Right ventricle myocardium inferior (tissue), 1 donor: ENCODE measurements at places on chromosomes 1 and 21. TPM values are rescaled to one million over a fixed set of nuclear protein-coding genes. Genes with fewer than 3 reads are reported as not detected.

DNA sequence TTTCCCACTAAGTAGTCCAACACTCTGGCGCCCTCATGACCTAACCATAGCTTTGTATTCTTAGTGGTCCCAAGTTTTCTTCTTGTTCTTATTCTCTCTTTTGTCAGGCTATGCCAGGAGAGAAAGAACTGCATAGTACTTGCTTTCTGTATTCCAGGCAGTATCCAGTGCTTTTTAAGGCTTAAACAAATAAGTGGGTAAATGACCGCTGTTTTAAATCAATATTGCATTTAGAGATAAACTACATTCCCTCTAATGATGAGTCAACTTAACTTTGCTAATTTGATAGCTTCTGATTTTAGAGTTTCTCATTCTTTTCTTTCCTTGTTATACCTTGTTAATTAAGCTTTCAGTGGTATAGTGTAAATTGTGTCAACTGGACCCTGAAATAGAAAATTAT, 139.6 kb downstream of the ZP4 start:
- DNase-seq: no peak

DNA sequence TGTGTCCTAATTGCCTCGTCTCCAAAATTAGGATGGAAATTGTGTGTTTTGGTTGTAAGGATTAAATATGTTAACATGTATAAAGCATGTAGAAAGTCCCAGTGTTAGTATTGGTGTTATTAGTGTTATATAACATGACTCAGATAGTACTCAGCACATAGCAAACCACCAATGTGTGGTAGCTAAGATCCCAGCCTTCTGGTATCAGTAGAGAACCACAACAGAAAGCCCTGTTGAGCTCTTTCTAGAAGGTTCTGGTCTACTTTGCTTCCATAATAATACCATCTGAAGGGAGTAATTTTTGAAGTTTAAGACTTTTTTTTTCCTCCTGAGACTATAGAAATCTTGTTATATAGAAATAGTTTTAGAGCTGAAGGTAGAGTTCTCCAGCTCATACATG, 259.3 kb upstream of the SGIP1 start:
- DNase-seq: no peak

The SLC45A1 gene
- 2.5 TPM for total RNA-seq

- DNase-seq: no peak
These were observed 39.4 kb upstream of the FAM131C start for GRCh38 chr1:16112596-16113555.

GRCh38 chr21:30232011-30232410, 16.1 kb upstream of the CLDN8 start:
- DNase-seq: no peak

GRCh38 chr1:224799083-224799482, 130.4 kb upstream of the DNAH14 start:
- DNase-seq: no peak

DNA sequence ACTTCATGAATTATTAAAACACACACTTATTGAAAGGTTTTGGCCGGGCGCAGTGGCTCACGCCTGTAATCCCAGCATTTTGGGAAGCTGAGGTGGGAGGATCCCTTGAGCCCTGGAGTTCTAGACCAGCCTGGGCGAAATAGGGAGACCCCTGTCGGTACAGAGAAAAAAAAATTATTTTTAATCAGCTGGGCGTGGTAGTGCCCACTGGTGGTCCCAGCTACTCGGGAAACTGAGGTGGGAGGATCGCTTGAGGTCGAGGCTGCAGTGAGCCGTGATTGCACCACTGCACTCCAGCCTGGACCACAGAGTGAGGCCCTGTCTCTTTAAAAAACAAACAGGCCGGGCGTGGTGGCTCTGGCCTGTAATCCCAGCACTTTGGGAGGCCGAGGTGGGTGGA, 1.7 kb downstream of the GABPB2 start:
- no peak for DNase-seq

GRCh38 chr1:218273762-218274479, 11.2 kb upstream of the RRP15 start:
- DNase-seq: no peak

The FCRLB gene
- total RNA-seq: 0.35 TPM

GRCh38 chr1:202237052-202237451, 43.5 kb downstream of the LGR6 start:
- no peak for DNase-seq

DNA sequence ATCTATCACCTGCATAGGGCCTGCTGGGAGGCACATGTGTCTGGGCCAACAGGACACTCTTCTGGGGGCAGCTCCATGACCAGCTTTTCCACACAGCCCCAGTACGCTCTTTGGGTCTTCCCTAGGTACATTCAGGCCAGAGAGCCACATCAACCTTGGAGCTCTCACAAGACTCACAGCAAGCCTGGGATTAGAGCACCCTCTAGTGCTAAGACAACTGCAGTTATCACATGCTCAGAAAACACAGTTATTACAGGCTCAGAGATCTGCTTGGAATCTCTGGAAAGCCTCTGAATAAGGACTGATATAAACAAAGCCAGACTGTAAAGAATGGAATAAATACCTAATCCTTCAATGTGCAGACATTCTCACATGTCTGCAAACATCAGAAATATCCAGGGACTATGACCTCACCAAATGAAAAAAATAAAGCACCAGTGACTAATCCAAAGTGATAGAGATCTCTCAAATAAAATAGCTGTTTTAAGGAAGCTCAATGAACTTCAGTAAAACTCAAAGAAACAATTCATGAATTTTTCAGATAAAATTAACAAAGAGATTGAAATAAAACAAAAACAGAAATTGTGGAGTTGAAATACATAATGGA, 563.9 kb upstream of the NR5A2 start:
- DNase-seq: no peak

The SPRR3 gene
- not detected for total RNA-seq
